CD4-positive, alpha-beta T cell treated with Interleukin-21 for 1 hour (primary cell): ENCODE measurements at places on chromosomes 7 and 10.

- DNase-seq: no peak
These were observed 60.9 kb upstream of the ADRB1 start for GRCh38 chr10:113982769-113983168.

DNA sequence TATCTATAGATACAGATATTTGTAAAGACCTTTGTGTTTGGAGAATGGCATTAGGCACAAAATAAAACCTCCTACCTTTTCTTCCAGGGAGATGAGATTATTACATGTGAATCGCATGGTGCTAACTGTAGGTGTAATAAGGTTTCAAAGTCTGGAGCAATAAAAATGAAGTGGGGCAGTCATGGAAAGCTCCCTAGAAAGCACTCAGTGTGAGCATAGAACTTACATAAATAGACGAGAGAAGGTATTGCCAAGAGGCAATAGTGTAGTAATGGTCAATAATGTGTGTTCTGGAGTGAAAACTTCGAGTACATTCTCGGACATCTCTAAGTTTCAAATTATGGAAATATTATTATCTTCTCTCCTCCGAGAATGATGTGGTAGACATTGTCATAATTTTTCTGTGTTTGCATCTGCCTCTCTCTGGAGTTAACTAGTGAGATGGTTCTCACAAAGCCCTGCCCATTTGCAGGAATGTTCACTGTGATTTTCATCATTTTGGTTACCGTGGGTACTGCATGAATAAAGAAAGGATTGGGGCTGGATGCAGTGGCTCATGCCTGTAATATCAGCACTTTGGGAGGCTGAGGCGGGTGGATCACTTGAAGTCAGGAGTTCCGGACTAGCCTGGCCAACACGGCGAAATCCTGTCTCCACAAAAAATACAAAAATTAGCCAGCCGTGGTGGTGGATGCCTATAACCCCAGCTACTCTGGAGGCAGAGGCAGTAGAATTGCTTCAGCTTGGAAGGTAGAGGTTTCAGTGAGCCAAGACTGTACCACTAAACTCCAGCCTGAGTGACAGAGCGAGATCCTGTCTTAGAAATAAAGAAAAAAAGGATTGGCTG is 10.6 kb downstream of the VIM start:
- DNase-seq: peak; percentile 51

GRCh38 chr7:132077971-132078685 is 498.1 kb downstream of the PLXNA4 start:
- DNase-seq: no peak

DNA sequence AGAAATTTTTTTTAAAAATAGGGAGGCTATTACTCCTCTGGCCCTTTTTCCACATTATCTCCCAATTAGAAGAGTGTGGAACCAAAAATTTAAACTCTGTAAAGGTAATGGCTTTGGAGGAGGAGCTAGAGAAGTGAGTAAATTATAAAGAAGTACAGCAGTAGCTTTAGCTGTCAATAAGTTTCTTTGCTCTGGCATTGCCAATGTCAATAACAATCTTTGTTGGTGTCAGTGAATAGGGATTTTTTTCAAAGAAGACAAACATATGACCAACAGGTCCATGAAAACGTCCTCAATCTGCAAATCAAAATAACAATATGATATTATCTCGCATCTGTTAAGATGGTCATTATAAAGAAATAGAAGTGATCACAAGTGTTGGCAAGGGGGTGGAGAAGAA is 227.1 kb upstream of the MBL2 start:
- no peak for DNase-seq

DNA sequence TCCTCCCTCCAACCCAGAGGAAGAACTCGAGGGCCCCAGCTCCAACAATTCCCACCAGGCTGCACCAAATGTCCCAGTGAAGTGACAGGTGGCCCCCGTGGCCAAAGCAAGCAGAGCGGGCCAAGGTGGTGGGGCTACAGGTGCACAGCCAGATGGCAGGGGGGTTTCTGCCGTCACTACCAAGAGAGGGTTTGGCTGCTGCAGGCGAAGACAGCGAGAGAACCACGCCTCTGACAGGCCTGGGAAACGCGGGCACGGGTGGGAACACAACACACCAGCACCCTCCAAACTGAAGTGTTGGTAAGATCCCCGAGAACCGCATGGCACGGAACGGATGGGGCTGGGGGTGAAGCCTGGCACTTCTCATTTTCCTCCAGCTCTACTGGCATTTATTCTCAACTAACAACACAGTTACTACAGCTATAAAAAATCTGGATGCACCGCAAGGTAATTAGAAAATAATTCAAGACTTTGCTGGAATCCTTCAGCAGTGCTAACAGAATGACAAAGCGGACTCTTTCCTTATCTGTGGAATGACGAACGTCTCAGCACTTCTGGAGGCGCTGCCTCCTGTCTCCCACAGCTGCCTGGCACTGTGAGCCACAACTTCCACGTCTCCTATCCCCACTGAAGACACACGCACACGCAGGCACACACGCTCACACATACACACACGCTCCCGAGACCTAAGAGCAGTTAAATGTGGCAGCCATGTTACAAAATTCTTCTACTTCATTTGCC is 167.9 kb downstream of the TCERG1L start:
- no peak for DNase-seq

DNA sequence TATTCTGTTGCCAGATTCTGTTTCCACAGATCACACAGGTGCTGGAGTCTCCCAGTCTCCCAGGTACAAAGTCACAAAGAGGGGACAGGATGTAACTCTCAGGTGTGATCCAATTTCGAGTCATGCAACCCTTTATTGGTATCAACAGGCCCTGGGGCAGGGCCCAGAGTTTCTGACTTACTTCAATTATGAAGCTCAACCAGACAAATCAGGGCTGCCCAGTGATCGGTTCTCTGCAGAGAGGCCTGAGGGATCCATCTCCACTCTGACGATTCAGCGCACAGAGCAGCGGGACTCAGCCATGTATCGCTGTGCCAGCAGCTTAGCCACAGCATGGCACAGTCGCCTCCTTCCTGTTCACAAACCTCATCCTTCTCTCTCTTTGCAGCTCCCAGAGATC is 237.5 kb upstream of the PRSS1 start:
- no peak for DNase-seq

GRCh38 chr7:64733550-64734240 is 60.5 kb upstream of the ZNF138 start:
- no peak for DNase-seq

DNA sequence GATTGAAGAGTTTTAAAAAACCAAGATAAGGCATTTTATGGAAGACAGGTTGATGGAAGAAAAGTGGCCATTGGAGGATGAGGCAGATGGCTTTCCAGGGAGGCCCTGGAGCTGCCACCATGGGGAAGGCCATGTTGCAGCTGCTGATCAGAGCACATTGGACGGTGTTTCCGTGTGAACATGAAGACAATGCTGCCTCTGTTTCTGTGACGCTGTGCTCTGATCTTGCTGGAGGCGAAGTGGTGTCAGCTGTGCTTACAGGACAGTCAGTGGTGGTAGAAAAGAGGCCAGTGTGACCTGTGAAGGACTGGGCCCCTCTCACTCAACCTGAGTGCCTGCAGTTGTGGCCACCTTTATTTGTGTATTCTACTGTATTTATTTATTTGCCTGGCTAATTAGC is 132.9 kb downstream of the FAM204A start:
- no peak for DNase-seq

DNA sequence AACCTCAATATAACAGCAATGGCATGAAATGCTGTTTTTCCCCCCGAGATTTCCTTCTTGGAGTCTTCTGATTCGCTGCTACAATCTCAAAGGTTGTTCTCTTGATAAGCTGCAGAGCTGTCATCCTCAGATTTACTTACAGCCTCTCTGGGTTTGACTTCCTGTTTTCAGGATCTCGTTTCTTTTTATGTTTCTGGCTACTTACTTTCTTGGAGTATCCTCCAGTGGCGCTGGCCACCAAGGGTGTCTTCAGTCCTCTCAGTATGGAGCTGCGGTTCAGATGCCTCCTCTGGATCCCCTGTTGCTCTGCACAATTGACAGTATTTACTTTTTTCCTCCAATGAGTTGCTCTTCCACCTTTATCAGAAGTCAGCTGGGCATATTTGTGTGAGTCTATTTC is 152.0 kb upstream of the TMEM72 start:
- no peak for DNase-seq

DNA sequence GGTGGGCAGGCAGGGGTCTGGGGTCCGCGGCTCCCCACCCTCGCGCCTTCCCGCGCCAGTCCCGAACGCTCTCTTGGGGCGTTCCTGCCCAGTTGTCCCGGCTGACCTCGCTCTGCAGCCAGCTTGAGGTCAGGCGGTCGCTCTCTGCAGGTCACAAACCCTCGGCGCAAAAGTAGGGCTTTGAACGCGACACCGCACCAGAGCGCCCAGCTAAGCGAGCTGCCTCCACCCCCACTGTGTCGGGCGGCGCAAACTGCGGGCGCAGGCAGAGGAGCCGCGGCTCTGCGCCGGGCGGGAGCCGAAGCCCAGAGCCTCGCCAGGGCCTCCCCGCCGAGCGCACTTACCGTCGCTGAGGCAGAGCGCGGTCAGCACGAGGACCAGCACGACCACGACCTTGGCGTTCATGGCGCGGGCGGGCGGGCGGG is 284 bp downstream of the CXCL12 start:
- DNase-seq: no peak

DNA sequence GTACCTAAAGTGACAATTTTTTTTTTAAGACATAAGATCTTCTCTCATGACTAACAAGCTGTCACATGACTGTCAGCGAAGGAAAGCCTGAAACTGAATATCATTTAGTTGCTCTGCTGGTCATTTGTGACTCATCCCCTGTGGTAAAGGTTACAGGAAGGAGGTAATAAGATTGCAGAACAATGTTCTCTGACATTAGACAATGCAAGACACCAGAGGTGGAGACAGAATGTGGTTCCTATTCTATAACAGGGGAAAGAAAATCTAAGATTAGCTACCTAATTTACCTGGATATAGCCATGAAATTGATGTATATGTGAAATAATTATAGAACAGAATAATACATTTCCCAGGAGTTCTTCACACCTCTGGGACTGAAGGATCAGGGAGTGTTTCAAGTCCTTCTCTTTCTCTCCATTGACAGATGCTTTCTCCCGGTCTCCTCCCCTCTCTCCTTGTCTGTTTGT is 47.7 kb downstream of the LRGUK start:
- DNase-seq: peak; percentile 9

GRCh38 chr10:44008917-44009709 is 360.4 kb upstream of the ZNF32 start:
- no peak for DNase-seq

DNA sequence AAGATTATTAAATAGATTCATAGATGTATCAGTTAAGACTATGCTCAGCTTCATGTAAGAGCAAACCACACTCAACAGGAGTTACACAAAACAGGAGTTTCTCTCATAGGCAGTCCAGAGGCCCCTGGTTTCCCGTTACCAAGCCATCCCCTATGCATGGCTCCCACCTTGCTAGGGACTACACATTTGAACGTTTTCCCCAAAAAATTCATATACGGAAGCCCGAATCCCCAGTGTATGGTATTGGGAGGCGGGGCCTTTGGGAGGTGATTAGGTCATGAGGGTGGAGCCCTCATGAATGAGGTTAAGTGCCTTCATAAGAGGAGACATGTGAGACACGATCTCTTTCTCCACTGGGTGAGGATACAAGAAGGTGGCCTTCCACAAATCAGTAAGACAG is 29.1 kb downstream of the RSU1 start:
- peak; percentile 64 for DNase-seq

- no peak for DNase-seq
These were observed 177.0 kb upstream of the KMT2E start for GRCh38 chr7:104836976-104837375.

DNA sequence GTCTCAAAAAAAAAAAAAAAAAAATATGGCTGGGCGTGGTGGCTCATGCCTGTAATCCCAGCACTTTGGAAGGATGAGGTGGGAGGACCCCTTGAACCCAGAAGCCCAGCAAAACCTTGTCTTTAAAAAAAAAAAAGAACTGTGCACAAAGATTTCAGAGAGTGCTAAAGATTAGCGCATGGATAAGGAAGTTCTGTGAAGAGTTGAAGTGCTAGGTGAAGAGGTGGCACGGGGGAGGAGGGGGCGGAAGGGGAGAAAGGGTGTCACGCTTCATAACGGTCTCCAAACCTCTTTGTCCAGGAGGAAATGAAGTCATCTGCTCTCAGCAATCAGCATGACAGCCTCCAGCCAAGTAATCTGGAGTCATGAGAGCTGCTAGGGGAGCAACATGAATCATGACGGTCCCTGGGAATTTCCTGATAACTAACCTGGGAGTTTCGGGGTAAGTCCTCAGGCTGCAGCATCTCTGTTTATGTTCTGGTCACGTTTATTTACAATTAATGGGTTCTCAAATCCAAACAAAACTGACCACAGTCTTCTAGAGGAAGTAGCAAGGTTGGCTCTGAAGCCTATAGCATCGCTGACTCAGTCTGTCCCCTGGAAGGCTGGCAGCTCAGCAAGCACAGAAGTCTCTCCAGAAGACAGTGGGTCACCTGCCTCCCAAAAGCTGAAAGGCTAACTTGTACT is 1.9 kb upstream of the PLAU start:
- DNase-seq: peak; percentile 51

GRCh38 chr10:122126763-122127659 is 138.0 kb downstream of the TACC2 start:
- no peak for DNase-seq
